ENCODE measurements at places on chromosomes 12 and 14.

GRCh38 chr12:111869671-111870070 lies 27.6 kb downstream of the MAPKAPK5 start:
- DNase-seq = no peak

DNA sequence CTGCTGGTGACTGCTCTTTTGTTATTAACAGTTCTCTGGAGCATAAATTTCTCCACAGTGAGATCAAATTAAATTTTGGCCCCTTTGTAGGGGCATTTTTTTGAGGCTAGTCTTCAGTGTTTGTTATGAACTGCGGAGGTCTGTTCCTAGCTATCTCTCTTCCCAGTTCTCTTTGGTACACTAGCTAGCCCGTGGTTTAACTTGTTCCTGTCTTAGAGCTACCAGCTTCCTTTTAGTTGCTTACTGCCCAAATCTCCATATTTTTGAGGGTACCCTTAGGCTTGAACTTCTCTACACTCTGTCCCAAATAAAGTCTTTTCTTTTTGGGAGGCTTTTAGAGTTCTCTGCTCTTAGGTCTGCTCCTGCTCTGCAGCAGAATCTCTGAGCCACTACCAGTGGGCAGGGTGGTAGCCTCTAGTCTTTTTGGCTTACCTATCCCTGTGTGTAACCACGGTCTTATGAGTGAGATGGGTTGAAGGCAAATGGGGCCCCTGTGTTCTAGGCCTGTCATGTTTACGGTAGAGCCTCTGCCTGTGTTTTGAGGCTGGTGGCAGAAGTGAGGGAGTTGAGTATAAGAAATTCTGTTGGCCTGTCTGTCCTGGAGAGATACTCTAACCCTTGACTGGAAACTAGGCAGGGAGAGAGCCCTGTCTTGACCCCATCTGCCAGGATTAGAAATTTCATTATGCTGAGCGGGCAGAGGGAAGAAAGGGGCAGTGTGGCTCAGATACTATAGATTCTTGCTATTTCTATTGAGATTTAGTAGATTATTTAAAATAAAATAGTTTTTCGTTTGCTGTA lies 21.0 kb downstream of the CNOT2 start:
- no peak for DNase-seq

GRCh38 chr12:4296751-4297150 lies 23.2 kb downstream of the CCND2 start:
- DNase-seq = no peak

- DNase-seq = no peak
These were observed 145.1 kb upstream of the DIO2 start for GRCh38 chr14:80356413-80356812.

GRCh38 chr12:53699678-53700025 lies 23.8 kb upstream of the ATP5MC2 start:
- no peak for DNase-seq
